Adrenal gland (tissue), 19 donors: ENCODE measurements at places on chromosomes 13 and 19. TPM values are rescaled to one million over a fixed set of nuclear protein-coding genes. Genes with fewer than 3 reads are reported as not detected.

DNA sequence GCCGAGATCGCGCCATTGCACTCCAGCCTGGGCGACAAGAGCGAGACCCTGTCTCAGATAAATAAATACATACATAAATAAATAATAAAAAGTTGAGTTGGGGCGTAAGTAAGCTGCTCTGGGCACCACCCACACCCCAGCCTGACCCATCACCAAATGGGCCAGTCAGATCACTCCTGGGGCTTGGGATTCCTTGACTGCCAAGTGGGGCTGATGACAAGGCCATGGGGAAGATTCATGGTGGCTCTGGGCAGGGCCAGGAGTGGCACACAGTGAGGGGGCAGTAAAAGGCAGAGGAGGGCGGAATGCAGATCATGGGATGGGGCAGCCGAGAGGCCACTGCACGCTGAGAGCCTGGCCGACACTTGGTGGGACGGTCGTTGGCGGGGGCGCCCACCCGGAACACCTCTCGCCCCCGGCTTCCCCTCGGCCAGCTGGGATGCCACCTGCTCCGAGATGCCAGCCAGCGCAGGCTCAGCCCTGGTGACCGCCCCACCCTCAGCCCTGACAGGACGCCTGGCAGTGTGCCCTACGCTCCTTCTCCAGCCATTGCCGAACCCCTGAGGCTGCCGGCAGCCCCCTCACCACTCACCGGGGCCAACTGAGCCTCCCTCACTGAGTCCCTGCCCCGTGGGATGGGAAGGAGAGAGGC lies 10.9 kb downstream of the ZNF653 start:
- peak; percentile 76 for DNase-seq
- peaks cover 26% of the 10 kb centered on the region for H3K4me1 ChIP-seq
- H3K4me3 ChIP-seq, result no peak overlapping the region
- no peaks in the 10 kb centered on the region for H3K27me3 ChIP-seq
- H3K36me3 ChIP-seq, result no peaks in the 10 kb centered on the region

- DNase-seq, result no peak
- H3K27ac ChIP-seq, result no peak overlapping the region
- H3K36me3 ChIP-seq, result no peaks in the 10 kb centered on the region
- H3K4me3 ChIP-seq, result no peak overlapping the region
- H3K27me3 ChIP-seq, result no peaks in the 10 kb centered on the region
These were observed 101.0 kb upstream of the DACH1 start for GRCh38 chr13:71967990-71968389.

GRCh38 chr13:77913003-77913402 lies 5.6 kb downstream of the EDNRB start:
- H3K4me1 ChIP-seq, result no peaks in the 10 kb centered on the region
- H3K4me3 ChIP-seq, result no peak overlapping the region
- no peaks in the 10 kb centered on the region for H3K27me3 ChIP-seq
- DNase-seq, result no peak
- H3K36me3 ChIP-seq, result no peaks in the 10 kb centered on the region
- H3K27ac ChIP-seq, result peak overlapping the region; percentile 46

GRCh38 chr13:87678372-87678752 lies 7.2 kb downstream of the SLITRK5 start:
- H3K27me3 ChIP-seq, result peaks cover 39% of the 10 kb centered on the region
- no peak overlapping the region for H3K27ac ChIP-seq
- peaks cover 9% of the 10 kb centered on the region for H3K4me1 ChIP-seq
- H3K4me3 ChIP-seq, result no peak overlapping the region
- no peak for DNase-seq

The ZNF98 gene
- total RNA-seq, result not detected

The CERS1 gene
- total RNA-seq, result not detected

The VSTM2B gene
- total RNA-seq, result not detected

The S1PR5 gene
- not detected for total RNA-seq
